Skeletal muscle cell (primary cell): ENCODE measurements at places on chromosomes 7 and 10.

DNA sequence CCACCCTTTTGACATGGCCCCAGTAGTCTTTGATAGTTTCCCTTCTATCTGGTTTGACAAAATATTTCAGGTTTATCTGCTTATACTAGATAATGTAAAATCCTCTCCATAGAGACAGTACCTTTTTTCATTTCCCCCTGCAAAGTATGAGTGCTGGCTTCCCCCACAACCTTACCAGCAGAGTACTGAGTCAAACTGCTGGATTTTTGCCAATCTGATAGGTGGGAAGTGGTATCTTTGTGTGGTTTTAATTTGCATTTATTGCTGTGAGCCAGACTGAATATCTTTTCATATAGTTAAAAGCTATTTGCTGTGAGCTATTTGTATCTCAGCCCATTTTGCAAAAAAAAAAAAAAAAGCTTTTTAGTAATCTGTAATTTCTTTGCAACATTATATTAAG, 32.1 kb upstream of the HECTD2 start:
- DNase-seq = no peak

- DNase-seq = no peak
Observed at GRCh38 chr10:29356931-29357330, 68.1 kb downstream of the LYZL1 start.

DNA sequence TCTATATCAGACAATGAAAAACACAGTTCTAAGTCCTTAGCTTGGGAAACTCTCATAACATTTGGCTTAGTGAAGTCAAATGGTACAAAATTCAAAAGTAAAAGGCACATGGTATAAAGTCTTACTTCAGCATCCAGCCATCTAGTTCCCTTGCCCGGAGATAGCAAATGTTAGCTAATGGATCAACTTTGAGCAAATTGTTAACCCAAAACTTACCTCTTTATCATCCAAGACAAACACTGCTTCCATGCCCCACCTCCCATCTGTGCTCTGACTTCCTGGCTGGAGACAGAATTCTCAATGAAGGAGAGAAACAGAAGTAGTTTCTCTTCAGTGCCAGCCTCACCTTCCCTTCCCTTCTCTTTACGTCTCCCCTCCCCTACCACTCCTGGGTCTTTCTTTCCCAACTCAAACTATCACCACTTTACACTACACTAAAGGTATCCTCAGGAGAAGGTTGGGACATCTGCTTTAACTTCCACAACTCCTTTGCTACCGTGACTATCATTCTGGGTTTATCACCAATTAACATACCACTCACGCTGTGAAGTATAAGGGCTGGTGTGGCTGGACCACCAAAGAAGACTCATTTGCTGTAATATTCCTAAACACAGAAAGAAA, 21.2 kb upstream of the ZNRF2 start:
- DNase-seq = no peak

DNA sequence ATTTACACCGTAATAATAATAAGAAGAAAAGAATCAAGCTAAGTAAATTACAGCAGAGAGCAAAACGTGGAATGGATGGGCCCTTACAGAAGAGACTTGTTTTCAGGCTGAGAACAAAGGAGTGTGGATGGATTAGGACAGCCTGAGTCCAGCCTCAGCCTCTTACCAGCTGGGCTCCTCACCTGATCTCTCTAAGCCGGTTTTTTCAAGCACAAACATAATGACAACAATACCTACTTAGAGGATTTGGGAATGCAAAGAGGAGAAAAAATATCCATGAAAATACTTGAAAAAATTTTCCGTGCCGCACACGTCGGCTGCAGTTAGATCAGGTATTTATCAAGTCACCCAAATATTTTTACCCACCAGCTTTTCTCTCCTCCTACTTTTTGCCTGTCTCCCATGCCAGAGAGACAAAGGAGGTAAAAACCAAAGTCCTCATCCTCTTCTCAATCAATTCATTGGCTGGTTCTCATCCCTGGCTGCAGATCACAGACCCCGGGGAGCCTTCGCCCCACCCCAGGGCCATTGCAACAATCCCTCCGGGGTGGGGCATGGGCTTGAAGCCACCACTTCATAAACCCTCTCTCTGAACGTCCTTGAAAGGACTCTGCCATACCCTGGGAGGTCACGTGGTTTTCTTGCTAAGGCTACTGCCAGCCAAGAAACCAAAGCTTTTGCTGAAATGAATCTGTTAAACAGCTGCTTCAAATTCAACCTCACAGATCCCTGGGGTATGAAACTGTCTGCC, 29.7 kb upstream of the GTF2I start:
- DNase-seq = peak; percentile 53

DNA sequence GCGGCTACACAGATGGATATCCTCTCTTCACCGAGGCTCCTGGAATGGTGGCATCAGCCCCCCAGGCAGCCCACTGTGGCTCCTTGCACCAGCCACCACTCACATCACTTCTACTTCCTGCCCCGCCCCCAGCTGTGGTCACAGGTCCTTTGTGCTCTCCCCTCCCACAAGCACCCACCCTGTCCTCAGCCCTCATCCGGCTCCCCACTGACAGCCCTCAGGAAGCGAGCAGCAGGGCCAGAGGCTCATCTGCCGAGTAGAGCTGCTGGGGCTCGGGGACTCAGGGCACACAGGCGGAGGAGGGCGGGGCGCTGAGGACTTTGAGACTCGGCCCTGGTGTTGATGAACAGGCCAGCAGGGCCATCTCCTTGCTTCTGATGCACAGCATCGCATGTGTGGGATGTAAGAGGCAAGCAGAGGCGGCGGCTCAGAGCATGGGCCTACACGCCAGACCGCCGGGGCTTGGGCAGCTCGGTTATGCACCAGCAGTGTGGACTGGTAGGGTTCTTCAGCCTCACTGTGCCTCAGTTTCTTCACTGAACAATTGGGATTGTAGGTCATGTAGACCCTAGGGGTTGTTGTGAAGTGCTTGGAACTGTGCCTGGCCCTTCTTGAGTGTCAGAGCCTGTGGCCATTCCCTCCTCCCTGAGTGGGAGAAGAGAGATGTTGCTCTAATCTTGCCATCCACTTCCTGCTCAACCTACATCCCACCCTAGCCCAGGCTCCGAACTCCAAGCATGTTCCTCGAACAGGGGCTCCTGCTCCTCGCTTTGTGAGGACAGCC, at the start of gene PRF1:
TSS of gene PRF1 (minus strand) at position 77 of the 784 bp plus-strand sequence. CDS start 1,839 bp downstream, outside the sequence.
- DNase-seq = no peak

DNA sequence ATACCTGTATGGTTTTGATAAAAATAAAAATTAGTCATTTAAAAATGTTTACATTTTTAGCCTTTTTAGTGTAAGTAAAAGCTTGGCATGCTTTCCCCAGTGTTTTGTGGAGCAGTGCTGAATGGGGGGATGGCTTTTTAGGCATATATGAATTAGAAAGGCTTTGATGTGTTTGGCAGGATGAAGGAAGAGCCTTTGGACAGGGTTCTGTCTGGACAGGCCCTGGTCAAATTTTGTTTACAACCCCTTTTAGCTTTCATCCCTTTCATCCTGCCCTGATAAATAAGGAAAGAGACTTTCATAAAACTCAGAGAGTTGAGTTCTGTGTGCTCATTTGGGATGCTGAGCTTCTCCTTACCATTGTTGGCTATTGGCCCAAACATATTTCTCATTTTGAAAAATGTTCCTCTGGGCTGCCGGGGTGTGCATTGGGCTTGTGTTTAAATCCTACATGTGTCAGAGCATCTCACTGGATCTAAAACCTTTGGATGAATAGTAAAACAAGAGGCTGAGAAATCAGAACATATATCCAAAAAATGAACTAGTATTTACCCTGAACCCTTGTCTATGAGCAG, 68.1 kb upstream of the PHYHIPL start:
- DNase-seq = no peak

DNA sequence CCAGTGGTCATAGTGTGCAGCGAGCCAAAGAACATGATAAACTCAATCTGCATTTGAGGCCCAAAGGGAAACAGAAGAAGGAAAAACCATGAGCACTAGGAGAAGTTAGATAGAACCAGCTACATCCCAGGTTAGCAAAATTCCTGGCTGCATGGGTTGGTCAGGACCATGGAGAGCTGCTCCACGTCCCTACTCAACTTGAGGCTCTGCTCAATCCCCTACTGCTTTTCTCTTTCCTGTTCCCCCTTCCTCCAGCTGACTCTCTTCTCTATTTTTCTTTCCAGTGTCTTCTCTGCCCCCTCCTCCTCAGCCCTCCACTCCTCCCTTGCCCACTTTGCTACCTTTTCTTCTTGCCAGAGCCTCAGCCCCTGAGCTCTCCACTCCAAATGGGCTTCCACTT, 21.9 kb upstream of the VSIR start:
- DNase-seq = no peak

- no peak for DNase-seq
Observed at GRCh38 chr10:58712982-58713381, 200.3 kb downstream of the BICC1 start.

GRCh38 chr7:28700096-28700495, 258.0 kb downstream of the TRIL start:
- peak; percentile 11 for DNase-seq

- no peak for DNase-seq
Observed at GRCh38 chr7:105206985-105207384, 181.7 kb downstream of the SRPK2 start.

GRCh38 chr7:44239361-44239760, 38.6 kb downstream of the YKT6 start:
- no peak for DNase-seq

- no peak for DNase-seq
Observed at GRCh38 chr10:116477986-116478664, 50.5 kb downstream of the PNLIPRP3 start.

DNA sequence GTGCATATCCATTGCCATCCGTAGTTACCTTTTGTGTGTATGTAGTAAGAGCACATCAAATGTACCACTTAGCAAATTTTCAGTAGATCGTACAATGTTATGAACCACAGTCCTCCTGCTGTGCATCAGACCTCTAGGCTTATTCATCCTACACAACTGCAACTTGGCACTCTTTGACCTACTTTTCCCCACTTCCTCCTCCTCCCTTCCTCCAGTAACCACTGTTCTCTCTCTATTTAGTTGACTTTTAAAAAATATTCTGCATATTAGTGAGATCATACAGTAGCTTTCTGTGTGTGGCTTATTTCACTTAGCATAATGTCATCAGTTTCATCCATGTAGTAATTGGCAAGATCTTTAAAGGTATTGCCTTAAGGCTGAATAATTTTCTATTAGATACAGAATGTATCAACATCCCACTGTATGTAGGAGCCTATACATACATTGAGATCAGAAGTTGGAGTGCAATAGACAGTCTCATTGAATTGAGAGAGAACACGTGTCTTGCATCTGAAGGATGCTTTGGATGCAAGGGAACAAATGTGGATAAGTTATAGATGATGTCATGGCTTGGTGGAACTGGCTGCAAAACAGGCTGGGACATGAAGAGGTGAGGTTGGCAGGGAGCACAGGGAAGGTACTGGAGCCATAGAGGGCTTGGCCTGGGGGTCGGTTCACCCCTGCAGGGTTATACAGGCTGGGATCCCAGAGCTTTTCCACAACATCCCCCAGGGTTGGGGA, 83.0 kb upstream of the FAM180A start:
- no peak for DNase-seq

DNA sequence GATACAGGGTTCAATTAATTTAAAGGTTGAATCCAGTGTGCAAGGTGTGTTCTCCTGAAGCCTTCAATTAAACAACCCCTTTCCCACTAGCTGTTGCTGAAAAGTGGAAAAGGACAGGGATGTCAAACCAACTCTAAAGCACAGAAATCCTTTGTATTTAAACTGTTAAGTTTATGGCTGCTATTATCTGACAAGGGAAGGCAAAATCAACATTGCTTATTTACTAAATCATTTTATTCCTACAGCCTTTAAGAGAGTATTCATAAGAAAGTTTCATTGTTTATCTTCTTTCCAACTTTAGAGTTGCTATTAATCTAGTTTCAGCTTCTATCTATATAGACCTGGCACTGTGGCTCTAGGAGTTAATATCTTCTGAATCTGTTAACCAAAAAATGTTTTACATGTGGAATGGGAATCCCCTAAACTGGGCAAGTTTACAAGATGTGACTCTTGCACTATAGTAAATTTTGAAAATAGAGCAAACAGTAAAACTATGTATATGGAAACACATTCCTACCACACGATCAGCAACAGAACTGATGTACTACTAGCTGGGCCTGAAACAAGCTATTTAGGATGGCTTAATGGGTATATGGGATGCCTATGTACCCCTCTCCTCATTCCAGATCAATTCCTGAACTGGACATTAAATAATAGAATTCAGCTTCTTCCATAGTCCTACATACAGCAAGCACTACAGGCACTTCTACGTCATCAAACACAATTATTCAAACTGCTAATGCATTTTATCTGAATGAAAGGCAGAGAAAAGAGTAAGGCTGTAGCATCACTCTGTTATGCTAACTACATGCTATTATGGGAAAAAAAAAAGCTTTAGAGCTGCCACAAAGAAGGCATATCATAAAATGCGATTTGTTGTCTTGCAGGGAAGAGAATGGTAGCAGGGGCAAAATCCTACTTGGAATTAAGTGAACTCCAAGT, 52.8 kb downstream of the CDK6 start:
- DNase-seq = no peak

GRCh38 chr10:87913156-87913921, 49.9 kb downstream of the PTEN start:
- no peak for DNase-seq

GRCh38 chr10:112580267-112580666, 133.3 kb downstream of the VTI1A start:
- DNase-seq = no peak

DNA sequence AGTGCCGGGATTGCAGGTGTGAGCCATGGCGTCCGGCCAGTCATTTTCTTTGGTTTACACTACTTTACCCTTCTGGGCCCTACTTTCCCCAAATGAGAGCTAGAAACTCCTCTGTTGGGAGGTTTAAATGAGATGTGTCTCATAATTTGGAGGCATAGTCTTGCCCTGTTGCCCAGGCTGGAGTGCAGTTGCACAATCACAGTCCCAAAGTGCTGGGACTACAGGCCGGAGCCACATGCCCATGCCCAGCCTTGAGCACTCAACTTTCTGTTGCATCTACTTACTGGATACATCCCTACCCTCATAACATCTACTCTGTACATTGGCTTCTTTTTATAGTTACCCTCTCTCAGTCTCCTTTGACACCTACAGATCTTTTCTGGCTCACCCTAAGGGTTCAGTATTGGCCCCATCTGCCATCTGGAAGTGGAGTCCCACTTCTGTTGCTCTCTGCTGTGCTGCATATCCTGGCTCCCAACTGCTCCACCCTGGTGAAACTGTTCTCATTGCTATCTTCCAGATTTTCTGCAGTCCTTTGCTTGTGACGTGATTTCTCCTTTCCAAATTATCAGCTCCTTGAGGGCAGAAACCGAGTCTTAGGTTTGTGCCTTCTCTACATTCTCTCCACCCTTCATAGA, 8.4 kb downstream of the EIF4H start:
- no peak for DNase-seq

GRCh38 chr7:55063061-55063460, 44.2 kb downstream of the EGFR start:
- no peak for DNase-seq

- DNase-seq = no peak
Observed at GRCh38 chr7:51785876-51786275, 469.3 kb upstream of the COBL start.

DNA sequence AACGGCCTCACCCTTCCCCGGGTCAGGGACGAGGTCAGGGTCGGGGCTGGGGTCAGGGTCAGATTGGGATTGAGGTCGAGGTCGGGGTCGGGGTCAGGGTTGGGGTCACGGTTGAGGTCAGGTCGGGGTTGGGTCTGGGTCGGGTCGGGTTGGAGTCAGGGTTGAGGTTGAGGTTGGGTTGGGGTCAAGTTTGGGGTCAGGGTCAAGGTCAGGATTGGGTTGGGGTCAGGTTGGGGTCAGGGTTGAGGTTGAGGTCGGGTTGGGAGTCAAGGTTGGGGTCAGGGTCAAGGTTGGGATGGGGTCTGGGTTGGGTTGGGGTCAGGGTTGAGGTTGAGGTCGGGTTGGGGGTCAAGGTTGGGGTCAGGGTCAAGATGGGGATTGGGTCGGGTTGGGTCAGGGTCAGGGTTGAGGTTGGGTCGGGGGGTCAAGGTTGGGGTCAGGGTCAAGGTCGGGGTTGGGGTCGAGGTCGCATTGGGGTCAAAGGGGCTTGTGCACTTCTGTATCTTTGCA, 131.4 kb downstream of the VIPR2 start:
- DNase-seq = no peak
